Stimulated activated naive CD8-positive, alpha-beta T cell treated with anti-CD3 and anti-CD28 coated beads, Interleukin-15, amount 100 ng/mL, for 72 hours (primary cell): ENCODE measurements at places on chromosomes 11 and 22.

DNA sequence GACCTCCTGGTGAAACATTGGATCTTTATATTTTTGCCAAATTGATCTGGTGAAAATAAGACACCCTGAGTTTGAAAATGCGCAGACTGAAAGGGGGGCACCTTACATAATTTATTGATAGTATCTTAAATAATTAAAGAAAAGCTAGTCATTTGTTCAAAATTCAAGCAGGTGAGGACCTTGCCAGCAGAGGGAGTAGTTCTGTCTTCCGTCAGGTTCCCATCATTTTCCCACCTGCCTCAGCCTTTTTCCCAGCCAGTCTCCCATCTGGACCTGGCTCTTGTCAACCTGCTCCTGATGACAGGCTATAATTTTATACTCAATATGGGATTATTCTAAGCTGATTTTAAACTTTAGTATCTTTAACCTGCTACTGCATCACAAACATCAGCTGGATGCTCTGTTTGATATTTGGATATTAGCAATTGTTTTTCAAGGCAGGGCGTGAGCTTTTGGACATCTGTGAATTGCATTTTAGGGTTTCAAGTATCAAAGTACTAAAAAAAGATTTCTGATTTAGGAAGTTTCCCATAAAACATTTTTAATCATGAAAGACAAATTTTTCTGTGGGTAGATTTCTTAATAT, 132.0 kb downstream of the ELP4 start:
- no peak for DNase-seq

DNA sequence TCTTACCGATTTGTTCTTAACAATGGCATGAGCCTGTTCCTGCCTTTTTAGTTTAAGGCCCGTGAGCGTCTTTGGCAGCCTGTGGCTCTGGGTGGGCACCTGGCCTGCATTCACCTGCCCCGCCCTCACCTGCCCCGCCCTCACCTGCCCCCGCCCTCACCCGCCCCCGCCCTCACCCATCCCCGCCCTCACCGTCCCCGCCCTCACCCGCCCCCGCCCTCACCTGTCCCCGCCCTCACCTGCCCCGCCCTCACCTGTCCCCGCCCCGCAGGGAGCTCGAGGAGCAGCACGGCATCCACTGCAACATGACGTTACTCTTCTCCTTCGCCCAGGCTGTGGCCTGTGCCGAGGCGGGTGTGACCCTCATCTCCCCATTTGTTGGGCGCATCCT, 14.2 kb downstream of the GATD1 start:
- no peak for DNase-seq

GRCh38 chr11:79033833-79034232, 407.0 kb downstream of the TENM4 start:
- no peak for DNase-seq

DNA sequence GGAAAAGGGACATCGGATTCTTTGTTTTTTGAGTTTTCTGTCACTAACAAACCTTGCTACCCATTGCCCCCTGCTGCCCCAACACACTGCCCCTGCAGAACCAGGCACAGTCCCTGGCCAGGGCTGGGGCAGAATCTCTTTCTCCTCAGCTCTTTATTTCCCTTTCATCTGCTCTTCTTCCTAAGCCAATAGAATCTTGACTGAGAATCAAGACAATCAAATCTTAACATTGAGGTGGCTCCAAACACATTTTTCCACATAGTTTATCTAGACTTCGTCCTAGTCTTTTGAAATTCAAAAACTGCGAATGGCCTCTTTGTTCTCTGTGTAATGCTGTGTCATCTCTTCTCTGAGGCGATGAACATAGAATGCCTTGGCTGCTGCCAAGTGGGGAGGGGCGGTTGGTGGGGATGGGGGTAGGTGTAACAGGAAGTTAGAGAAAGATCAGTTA, 16.1 kb upstream of the NTM start:
- no peak for DNase-seq

- no peak for DNase-seq
Observed at GRCh38 chr22:22144858-22145257, 99.7 kb upstream of the VPREB1 start.

- no peak for DNase-seq
Observed at GRCh38 chr11:131859538-131860210, 489.3 kb downstream of the NTM start.

DNA sequence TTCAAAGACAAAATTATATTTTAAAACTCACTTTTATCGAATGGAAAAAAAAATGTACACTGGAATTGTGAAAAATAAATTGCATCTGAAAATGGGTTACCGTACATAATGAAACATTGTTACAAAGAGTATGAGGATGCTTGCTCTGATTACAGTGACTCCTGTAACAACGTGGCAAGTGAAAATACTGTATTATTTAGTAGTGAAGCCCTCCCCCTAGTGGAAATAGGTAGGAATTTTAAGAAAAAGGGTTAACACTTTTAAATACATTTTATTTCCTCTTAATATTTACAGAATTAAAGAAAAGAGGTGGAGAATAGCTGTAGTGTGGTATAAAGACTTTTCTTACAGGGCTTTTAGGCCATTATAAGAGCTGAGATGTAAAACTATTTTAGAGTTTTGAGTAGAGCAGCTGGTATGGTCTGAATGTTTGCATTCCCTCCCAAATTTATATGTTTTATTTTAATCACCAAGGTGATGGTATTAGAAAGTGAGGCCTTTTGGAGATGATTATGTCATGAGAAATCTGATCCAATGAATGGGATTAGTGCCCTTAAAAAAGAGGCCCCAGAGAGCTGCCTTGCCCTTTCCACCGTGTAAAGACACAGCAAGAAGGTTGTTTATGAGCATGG, 25.2 kb downstream of the FAM76B start:
- DNase-seq = no peak

DNA sequence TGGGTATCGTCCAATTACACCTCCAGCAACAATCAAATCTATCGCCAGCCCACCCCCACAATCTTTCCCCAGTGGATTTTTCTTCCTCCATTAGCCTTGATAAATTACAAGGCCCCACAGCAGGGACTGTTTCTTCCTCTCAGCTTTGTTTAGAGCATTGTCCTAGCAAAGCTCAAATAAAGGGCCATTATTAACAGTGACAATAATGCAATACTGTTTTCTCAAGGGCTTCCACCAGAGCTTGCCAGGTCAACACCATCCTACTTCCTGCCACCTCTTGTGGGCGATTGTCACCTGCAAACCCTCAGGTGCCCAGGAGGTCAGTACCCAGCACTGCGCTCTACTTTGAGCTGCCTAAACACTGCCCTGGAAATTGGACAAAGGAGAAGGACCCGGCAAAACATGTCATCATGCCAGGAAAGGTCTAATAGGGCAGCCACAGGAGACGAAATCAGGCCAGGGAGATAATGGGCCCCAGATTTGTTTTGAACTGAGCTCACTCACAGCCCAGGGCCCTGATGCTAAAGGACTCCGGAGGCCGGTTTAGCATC, 95.2 kb downstream of the ABTB2 start:
- no peak for DNase-seq

DNA sequence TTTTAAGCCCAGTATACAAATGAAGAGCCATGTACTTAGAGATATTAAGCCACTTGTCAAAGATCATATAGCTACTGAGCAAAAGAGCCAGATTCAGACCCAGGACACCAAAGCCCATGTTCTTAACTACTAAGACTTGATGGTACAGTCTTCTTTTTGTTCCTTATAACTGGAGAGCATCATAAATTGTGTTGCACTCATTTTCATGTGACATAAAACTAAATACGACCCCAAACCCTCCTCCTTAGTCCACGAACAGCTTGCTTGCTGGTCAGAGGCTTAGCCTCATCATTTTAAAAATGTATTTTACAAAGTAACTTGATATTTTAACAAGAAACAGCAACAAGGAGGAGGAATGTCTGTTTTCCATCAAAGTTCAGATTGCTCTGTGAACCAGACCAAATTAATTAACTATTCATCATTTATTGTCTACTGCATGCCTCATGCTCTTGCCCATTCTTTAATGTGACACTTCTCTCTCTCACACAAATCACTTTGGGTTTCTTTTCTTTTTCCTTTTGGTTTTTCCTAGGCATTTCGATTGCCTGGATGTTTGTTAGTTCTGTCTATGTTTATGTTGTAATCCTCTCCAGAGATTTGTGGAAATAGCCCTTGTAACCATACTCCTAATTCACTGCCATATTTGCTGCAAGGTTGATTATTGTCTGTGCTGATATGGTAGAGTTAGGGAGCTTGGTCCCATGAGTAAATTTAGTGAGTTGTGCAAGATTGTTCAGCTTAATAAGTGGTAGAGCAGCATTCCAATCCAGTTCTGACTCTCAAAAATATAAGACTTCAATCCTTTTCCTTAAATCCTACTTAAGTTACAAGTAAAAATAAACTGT, 8.4 kb upstream of the ARHGAP20 start:
- no peak for DNase-seq

DNA sequence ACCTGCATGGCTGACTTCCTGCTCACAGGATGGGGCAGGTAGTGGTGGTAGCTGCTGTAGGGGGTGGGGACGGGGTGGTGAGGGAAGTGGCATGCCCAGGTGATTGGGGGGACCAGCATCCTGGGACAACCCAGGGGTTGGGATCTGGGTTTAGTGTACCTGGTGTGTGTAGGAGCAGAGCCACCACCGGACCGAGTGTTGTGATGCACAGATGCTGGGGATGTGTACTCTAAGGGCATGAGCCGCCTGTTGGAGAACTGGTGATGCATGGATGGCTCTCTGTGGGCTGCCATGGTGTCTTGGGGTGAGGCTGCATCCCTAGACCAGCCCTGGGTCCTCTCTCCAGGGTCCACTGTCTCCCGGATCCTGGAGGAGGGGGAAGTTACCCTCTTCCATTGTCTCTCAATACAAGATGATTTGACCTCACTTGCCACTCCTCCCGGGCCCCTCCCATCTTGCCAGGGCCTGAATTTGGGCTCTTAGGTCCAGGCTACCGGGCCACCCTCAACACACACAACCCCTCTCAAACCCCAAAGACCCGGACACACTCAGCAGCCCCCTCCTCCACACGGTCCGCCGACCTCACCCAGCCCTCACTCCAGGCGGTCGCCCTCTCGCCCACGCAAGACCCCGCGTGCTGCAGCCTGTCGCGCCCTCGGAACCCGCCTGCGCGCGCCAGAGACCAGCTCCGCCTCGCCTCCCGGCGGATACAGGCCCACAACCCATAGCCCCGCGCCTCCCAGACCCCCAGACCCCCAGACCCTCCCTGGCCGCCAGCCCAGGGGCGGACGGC, 619 bp downstream of the LRRC75B start:
- DNase-seq = peak; percentile 24

GRCh38 chr22:44567846-44568493, 69.9 kb upstream of the RTL6 start:
- peak; percentile 50 for DNase-seq

- DNase-seq = no peak
Observed at GRCh38 chr11:106875013-106875412, 143.3 kb downstream of the GUCY1A2 start.

GRCh38 chr11:134878785-134879184, 466.7 kb upstream of the B3GAT1 start:
- DNase-seq = no peak

DNA sequence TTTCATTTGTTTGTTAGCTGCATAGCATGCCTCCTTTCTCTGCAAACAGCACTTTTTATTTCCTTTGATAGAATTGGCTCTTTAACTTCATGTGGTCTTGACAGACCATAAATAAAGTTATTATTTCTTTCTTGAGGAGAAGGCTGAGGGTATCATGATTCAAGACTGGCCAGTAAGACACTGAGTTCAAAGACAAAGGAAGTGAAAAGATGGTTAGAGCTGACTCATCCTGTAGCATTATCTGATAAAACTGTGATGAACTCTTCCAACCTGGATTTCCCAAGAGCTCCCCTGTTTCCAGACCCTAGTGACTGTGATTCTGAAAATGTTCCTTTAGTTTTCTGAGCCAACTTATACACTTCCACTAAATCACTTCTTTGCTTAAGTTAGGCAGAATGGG, 179.3 kb upstream of the FAT3 start:
- no peak for DNase-seq

DNA sequence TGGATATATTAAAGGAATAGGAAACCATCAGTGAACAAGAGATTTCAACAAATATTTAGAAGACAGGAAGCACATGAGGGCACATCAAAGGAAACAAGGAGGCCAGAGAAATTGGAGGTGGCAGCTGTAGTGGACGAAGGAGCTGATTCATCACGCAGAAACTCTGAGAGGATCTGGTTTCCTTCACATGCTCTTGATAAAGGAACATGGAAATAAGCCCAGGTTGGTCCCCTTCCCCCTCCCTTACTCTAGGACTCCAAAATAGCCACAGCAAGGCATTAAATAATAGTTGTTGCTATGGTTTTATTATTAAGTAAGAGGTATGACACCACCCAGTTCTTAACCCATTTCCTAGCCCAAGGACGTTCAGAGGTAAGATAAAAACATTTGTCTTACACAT, 11.3 kb downstream of the IZUMO1R start:
- DNase-seq = no peak

GRCh38 chr22:25853501-25854284, 111.7 kb downstream of the MYO18B start:
- DNase-seq = no peak

DNA sequence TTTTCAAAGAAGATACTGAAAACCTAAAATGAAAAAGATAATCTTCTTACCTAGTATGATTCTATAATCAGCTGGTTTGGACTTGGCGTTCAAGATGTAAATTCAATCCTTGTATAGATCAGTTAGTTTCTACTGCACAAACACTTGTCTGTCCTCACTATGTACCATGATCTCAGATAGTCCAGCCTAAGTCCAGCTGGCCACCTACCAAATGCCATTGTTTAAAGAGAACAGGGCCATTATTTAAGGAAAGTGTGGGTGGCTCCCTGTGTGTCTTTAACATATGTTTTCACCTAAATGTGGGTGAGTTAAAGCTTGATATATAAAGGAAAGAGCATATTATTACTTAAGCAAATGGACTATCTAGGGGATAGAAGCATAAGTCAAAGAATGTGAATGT, 38.6 kb downstream of the BLID start:
- DNase-seq = no peak

- DNase-seq = no peak
Observed at GRCh38 chr11:19918302-19919049, 205.8 kb downstream of the NAV2 start.

DNA sequence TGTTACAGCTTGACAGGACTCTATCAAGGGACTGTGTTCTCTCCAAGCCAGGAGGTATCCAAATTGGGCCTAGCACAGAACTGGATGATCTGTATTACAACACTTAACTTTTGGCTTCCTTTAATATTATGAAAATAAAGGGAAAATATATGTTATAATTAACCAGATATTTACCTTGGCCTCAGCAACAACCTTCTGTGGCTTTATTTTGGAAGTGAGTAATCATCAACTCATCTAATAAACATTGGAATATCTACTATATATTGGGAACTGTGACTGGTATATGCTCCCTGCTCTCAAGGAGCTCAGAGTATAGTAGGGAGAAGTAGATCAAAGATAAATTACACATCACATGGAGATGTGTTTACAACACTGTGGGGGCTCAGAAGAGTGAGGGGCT, 352.2 kb downstream of the METTL15 start:
- no peak for DNase-seq

DNA sequence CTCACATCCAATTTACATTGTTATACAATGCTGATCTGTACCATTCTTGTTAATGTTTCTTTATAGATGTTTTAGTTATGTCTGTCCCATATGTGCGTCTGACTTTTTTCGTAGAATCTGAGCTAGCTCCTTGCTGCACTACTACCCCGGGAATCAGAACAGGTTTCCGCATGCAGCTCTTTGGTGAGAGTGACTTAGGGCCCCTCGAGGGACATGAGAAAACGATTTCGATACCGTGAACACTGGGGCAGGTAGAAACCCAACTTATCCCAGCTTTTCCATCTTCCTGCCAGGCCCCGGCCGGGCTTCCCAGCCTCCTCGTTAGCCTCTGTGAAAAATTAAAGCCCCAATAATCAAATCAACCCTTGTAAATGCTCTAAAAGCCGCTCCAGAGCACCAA, 23.4 kb upstream of the PKNOX2 start:
- no peak for DNase-seq

GRCh38 chr11:1515082-1516060, 28.8 kb upstream of the MOB2 start:
- peak; percentile 67 for DNase-seq
